ENCODE measurements at places on chromosomes 12 and 14. TPM values are rescaled to one million over a fixed set of nuclear protein-coding genes. Genes with fewer than 3 reads are reported as not detected.

CLEC4C gene
- total RNA-seq: not detected

USP30 gene
- 18.9 TPM for total RNA-seq

GRCh38 chr12:82174383-82174782 lies 183.8 kb downstream of the CCDC59 start:
- no peak for DNase-seq

GRCh38 chr14:95204705-95205104 lies 47.4 kb upstream of the DICER1 start:
- DNase-seq: no peak

SLC39A5 gene
- total RNA-seq: 23.0 TPM

Data from type B pancreatic cell (in vitro differentiated cells).